ENCODE measurements at places on chromosomes 16 and 17. TPM values are rescaled to one million over a fixed set of nuclear protein-coding genes. Genes with fewer than 3 reads are reported as not detected.

- DNase-seq = no peak
Measured at GRCh38 chr16:28000314-28001169, 63.0 kb downstream of the GSG1L start.

DNA sequence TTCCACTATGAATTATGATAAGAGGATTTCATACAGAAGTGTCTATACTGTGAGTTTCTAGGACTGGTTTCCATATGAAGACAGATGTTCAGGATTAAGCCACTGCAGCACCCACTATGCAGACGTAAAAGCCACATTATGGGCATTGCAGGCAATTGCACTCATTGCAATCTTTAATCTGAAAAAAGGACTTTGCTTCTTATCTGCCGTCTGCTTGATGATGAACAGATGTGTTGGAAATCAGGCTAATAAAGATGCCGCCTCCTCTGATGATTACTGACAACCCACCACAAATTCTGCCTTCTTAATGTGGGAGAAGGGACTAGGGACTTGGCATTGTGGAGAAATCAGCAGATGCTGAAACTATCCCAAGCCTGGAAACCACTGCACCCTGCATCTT, 276.9 kb downstream of the IRF8 start:
- no peak for DNase-seq

- DNase-seq = no peak
Measured at GRCh38 chr16:2213817-2214718, 572 bp downstream of the PGP start.

- DNase-seq = no peak
Measured at GRCh38 chr17:34610039-34610438, 30.7 kb downstream of the TMEM132E start.

DNA sequence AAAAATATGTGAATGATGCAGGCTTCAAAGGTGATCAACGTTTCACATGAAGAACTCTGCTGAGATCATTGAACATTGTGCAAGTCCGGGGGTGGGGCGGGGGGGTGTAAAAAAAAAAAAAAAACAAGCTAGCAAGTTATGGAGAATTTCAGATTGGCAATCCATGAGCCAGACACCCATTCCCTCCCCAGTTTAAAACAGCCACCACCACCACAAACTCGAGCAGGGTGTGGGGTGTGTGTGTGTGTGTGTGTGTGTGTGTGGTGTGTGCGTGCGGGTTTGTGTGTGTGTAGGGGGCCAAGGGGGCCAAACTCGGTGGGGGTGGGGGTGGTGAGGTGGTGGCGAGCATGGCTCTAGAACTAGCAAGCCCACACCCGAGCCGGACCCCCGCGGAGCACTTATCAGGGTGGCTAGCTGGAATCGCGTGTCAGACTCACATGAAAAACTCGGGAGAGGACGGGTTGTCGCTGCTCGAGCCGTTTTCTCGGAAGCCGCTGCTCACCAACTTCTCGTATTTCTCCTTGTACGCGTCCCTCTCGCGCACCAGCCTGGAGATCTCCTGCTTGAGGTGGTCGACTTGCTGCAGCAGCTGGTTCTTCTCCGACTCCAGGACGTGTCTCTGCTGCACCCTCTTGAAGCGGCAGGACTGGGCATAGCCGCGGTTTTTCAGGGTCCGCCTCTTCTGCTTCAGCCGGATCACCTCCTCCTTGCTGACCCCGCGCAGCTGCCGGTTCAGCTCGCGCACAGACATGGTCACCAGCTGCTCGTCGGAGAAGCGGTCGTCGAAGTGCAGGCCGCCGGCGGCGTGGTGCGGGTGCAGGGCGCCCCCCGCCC, 2.0 kb downstream of the MAF start:
- DNase-seq = peak; percentile 48

- no peak for DNase-seq
Measured at GRCh38 chr17:5640726-5641125, 56.4 kb upstream of the NLRP1 start.

GRCh38 chr17:45915263-45915662, 20.9 kb downstream of the MAPT start:
- DNase-seq = no peak

- no peak for DNase-seq
Measured at GRCh38 chr16:83954577-83955016, 1.6 kb downstream of the OSGIN1 start.

GRCh38 chr17:82838386-82839063, 1.3 kb downstream of the ZNF750 start:
- DNase-seq = no peak

DNA sequence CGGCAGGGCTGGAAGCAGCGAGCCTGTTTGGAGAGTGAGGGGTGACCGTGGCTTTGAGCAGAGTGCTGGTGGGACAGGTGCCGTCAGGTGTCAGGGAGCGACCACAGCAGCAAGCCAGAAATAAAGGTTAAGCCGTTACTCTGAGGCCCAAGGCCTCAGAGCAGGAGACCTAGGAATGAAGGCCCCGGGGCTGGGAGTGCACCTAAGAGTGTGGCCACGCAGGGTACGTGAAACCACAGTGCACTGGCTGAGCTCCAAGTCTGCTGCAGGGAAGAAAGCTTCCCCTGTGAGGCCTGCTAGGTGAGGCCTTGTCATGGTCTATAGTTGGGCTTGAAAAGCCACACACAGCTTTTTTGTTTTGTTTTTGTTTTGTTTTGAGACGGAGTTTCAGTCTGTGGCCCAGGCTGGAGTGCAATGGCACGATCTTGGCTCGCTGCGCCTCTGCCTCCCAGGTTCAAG, 8.7 kb downstream of the CLUAP1 start:
- DNase-seq = no peak

- no peak for DNase-seq
Measured at GRCh38 chr16:24853830-24854229, 8.1 kb downstream of the SLC5A11 start.

DNA sequence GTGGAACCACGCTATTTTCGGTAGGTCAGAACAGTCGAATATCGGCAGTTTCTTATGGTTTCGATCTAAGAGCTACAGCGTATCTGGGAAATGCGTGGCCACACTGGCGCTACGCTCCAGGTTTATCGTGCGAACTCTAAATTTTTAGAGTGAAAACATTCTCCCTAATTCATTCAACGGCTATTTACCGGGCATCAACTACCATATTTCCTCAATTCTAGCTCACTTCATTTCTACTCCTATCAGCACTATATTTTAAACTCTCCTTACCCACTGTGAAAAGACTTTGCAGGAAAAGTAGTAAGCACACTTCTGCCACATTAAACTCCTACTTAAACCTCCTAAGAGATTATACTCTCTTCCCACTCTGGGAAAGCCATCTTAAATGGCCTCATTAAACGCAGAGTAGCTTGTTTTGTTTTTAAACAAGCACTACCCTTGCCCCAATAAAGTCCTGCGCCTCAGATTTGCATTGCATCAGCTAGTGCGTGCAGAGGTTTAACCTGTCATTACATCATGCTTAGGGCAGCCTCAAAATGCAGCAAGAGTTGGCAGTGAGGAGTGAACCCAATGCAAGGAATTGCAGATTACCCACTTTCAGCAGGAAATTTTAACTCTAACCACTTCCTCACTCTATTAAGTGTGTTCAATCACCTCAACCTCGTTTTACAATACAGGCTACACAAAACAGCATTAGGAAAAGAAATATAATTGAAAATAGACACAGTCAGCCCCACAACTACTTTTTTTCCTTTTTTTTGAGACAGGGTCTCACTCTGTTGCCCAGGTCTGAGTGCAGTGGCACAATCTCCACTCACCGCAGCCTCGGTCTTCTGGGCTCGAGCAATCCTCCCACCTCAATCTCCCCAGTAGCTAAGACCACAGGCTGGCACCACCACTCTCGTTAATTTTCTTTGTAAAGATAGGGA, 18.8 kb downstream of the SIAH1 start:
- no peak for DNase-seq

DNA sequence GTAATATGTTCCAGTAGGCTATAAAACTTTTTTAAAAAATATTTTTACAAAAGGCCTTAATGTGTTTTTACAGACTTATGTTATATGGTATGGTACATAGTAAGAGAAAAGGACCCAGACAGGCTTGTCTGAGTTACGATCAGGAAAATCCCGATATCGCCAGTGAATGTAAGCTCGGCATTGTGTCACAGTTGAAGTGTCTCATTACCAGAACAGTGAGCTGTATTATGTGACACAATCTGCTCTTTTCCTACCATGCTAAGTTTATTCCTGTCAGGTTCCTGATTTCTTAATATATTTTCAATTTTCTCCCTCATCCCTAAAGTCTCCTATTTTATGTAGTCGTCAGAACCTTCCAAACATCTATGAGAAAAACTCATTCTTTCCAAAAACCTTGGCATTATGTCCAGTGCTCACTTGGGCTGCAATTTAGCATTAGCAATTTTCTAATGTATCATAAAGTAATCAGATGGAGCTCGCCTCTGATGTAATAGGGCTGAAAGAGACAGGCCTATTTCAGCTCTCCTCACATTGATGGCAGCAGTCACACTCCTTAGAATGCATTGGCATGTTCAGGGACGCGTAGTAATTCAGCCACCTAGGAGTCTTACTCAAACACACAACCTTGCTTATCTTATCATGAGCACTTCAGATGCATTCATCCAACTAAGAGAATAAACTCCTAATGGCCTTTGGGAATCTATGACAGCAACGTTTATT, 147.6 kb upstream of the NOG start:
- DNase-seq = no peak

- peak; percentile 27 for DNase-seq
Measured at GRCh38 chr16:28935924-28936783, 4.4 kb downstream of the CD19 start.

DNA sequence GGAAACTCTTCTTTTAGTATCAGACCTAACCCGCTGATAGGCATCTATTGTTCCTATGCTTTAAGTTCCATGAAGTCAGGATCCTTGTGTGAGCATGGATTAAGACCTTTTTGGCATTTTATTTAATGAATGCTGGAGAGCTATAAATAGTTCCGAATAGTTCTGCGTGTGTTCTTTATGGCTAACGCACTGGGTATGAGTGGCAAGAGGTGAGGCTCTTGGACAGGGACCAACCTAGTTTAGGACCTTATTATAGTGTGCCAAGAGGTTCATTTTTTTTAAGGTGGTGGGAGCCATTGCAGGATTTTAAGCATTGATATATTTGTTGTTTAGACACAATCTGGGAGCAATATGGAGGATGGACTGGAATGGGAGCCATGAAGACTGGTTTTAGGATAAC, 71.8 kb downstream of the KPNA2 start:
- DNase-seq = no peak

- no peak for DNase-seq
Measured at GRCh38 chr16:70740914-70741782, 55.3 kb upstream of the MTSS2 start.

DNA sequence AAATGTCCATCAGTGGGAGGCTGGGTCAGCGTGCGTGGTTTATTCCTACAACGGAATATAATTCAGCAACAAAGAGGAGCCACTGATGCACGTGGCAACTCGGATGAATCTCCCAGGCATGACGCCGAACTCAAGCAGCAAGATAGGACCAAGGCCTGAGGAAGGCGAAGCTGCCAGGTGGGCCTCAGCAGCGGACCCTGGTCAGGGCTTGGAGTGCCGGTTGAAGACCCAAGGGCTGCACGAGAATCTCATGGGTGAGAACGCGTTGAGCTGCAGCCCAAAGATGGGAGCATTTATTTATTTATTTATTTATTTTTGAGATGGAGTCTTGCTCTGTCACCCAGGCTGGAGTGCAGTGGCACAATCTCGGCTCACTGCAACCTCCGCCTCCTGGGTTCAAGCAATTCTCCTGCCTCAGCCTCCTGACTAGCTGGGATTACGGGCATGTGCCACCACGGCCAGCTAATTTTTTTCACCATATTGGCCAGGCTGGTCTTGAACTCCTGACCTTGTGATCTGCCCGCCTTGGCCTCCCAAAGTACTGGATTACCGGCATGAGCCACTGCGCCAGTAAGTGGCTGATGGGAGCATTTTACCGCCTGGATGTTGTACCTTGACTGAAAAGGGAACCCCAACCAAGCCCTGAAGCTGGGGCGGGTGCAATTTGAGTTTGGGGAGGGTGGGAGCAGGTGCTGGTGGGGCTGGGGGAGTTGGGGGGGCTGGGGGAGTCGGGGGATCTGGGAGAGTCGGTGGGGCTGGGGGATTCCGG, 18.1 kb upstream of the BAHCC1 start:
- DNase-seq = no peak

DNA sequence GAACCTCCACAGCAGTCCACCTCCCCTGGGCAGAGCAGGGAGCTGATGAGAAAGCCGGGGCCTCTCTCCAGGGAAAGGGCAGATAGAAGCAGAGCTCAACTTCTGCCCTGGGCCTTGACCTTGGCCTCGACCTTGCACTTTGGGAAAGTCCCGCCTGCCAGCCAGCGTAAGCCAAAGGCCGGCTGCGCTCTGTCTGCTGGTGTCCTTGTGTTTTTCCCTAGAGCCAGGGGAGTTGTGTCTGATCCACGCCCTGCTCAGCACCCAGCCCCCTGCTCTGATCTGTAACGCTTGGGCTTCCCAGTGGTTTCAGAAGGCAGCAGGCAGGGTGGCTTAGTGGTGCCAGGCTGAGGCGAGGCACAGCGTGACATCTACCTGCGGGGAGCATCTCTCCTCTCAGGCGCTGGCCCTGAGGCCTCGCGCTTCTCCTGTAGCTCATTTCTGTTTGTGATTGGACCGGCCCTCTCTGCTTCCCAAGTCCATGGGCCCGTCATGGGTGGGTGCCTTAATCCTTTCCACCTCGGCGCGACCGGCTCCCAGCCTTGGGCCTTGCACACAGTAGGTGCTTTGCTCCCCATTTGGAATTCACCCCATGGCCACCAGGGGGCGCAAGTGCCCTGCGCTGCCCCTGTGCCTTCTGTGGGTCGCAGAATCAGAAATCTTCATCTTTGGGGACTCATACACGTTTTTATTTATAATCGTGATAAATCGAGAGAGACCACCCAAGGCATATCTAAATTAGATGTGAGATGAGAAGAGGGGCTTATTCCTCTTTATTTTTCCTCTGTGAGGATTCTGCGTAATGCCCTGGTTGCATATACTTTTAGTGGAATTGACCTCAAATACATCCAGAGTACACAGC, 24.2 kb downstream of the SGSH start:
- DNase-seq = no peak

DNA sequence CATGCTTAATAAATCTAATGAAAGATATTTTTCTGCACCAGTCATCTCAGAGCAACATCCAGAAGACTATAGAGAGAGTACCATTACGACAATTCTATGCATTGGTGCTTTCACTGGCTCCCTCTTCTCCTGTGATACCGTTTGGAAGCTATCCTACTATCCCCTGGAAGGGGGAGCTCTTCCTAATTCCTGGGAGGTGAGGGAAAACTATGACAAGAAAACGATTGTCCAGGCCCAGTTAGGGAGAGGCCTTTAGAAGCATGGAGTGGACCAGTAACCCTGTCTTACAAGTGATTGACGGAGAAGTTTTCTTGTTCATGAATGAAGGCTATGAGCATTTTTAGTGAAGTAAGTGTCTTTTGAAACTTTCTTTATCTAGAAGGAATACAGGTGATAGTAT, 150.2 kb downstream of the TANC2 start:
- DNase-seq = no peak

Gene SOST
- total RNA-seq = not detected

Gene KRTAP1-5
- total RNA-seq = not detected

Gene NDRG4
- total RNA-seq = 58.9 TPM

Gene EFNB3
- 25.3 TPM for total RNA-seq

Gene KRTAP9-1
- not detected for total RNA-seq

Gene TSPOAP1
- total RNA-seq = 27.9 TPM
